ENCODE measurements at places on chromosomes 12 and 14. TPM values are rescaled to one million over a fixed set of nuclear protein-coding genes. Genes with fewer than 3 reads are reported as not detected.

Gene NELL2
- total RNA-seq: 0.11 TPM

Gene RTL1
- 0.15 TPM for total RNA-seq

Gene CLEC6A
- total RNA-seq: not detected

Gene TAS2R14
- 0.70 TPM for total RNA-seq

Gene RDH5
- total RNA-seq: 2.3 TPM
